ENCODE measurements at places on chromosomes 16 and 17. TPM values are rescaled to one million over a fixed set of nuclear protein-coding genes. Genes with fewer than 3 reads are reported as not detected.

CHAD gene
- not detected for total RNA-seq

DNA sequence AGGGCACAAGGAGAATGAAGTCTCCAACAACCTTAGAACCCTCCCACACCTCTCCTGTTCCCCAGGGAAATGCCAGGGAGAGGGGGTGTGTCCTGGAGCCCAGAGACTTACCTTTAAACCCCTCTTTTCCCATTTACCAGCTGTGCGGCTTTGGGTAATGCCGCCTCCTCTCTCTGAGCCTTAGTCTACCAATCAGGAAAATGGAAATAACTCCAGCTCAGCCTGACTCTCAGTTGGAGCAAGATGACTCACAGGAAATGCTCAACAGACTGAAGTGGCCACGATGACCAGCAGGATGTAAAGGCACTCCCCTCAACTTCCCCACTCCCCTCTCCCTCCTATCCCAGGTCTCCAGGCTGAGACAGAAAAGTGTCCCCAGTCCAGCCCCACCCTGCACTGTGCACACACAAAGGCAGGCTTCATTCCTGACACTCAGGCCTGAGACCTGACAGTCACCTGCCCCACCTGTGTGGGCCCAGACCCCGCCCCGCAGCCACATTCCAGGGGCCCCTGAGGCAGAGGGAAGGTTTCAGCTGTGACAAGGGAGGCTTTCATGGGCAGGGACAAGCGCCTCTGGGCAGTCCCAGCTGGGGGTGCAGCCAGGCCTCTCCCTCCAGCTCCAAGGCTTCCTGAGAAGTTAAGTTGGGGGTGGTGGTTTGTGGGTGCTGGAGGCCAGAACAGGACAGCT, 3.0 kb upstream of the KRT15 start:
- peak; percentile 90 for DNase-seq

DNA sequence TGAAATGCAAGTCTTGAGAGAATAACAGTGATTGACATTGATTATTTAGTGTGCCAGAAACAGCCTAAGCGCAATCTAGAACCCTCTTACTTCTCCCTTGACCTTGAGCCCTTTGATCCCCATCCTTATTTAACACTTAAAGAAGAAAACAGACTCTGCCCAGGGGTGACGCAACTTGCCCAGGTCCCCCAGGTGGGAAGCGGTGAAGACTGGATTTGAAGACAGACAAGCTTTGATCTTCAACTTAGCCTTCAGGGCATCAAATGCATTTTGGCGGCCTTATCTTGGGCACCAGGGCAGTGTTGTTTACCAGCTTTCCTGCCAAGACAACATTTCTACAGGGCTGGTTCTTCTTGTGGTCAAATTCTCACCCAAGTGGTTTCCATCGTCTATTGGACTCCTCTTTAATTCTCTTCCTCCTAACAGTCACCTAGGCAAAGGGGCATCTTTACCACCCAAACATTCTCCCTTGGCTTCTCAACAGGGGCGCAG, 8.9 kb upstream of the CIITA start:
- peak; percentile 40 for DNase-seq

DNA sequence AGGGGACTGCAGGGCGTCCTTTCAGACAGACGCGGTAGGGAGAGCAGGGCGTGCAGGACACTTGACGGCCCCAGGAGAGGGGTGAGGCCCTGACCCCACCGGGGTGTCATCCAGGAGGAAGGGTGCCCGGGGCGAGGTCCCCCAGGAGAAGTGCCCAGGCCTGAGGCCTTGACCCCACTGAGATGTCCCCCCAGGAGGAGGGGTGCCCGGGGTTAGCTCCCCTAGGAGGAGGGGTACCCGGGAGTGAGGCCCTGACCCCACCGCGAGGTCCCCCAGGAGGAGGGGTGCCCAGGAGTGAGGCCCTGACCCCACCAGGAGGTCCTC, 27.2 kb upstream of the METRNL start:
- no peak for DNase-seq

- DNase-seq = no peak
Measured at GRCh38 chr16:82937926-82938520, 311.3 kb downstream of the CDH13 start.

GRCh38 chr17:50047488-50048126, 8.3 kb upstream of the ITGA3 start:
- no peak for DNase-seq
